Neural crest cell (in vitro differentiated cells): ENCODE measurements at places on chromosomes 6 and 20.
A peak's percentile ranks its signal among the peaks of the same experiment; 100 is the strongest.

DNA sequence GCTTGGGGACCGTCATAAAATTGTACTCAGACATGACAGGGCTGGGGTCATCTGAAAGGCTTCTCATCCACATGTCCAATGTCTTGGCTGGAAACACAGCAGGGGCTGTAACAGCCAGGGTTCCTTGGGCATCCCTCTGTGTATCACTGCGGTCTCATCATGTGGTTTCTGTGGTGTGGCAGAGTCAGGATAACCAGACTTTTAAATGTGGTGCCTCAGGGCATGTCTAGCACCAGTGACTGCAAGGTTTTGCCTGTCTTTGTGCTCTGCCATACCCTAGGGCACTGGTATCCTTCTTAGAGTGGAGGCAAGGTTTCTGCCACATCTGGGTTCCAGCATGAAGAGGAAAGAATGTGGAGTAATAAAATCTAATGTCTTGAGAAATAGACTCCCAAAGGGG is 124.2 kb downstream of the PLEKHG1 start:
- no peaks in the 10 kb centered on the region for H3K27me3 ChIP-seq
- H3K4me3 ChIP-seq, result peak overlapping the region; percentile 28
- no peak for DNase-seq
- peaks cover 57% of the 10 kb centered on the region for H3K4me1 ChIP-seq

DNA sequence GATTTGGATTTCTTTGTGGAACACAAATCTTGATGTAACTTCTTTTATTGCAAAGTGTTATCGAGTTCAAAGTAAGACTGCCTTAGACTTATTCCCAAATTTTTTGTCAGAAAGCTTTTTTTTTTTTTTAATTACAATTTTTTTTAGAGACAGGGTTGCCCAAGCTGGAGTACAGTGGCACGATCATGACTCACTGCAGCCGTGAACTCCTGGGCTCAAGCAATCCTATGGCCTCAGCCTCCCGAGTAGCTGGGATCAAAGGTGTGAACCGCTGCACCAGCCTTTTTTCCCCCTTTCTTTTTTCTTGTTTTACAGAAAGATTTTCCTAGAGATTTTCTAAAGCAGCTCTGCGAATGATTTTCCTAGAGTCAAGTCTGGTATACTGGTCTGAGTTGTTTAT is 2.8 kb downstream of the RIOK1 start:
- DNase-seq, result no peak
- no peaks in the 10 kb centered on the region for H3K27me3 ChIP-seq
- peaks cover 5% of the 10 kb centered on the region for H3K36me3 ChIP-seq
- peak overlapping the region; percentile 59 for H3K4me3 ChIP-seq
- peaks cover 41% of the 10 kb centered on the region for H3K4me1 ChIP-seq
- no peak overlapping the region for H3K27ac ChIP-seq

DNA sequence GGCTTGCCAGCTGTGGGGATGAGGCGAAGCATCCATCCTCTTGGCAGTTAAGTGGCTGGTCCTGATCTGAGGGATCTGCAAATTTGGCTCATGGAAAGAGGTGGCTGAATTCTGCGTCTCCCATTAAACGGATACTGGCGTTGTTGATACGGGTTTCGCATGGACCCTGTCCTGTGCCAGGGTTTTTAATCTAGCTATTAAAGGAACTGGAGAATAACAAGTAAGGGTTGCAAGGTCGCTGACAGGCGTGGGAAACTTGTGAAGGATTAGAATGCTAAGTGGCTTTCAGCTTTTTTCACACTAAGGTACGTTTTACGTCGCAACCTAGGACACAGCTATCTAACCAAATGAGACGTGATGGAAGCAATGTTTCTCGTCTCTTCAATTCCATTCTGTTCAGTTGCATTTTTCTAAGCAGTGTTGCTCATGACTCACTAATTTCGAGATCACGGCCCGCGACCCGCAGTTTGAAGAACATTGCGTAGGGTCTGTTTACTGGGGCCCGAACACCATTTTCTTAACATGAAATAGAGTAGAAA is 852 bp downstream of the GMNN start:
- peak overlapping the region; percentile 93 for H3K27ac ChIP-seq
- H3K4me1 ChIP-seq, result peaks cover 50% of the 10 kb centered on the region
- DNase-seq, result no peak
- H3K36me3 ChIP-seq, result peaks cover 7% of the 10 kb centered on the region
- H3K4me3 ChIP-seq, result peak overlapping the region; percentile 100
- H3K27me3 ChIP-seq, result no peaks in the 10 kb centered on the region

GRCh38 chr6:35668096-35668495 is 20.6 kb downstream of the FKBP5 start:
- no peaks in the 10 kb centered on the region for H3K36me3 ChIP-seq
- no peak overlapping the region for H3K4me3 ChIP-seq
- H3K27me3 ChIP-seq, result no peaks in the 10 kb centered on the region
- H3K4me1 ChIP-seq, result peaks cover 11% of the 10 kb centered on the region
- H3K27ac ChIP-seq, result peak overlapping the region; percentile 85
- no peak for DNase-seq

- H3K36me3 ChIP-seq, result no peaks in the 10 kb centered on the region
- no peak for DNase-seq
- H3K4me1 ChIP-seq, result no peaks in the 10 kb centered on the region
- no peaks in the 10 kb centered on the region for H3K27me3 ChIP-seq
- H3K4me3 ChIP-seq, result no peak overlapping the region
- H3K27ac ChIP-seq, result no peak overlapping the region
Observed at GRCh38 chr6:111230351-111231089, 143.2 kb downstream of the SLC16A10 start.

DNA sequence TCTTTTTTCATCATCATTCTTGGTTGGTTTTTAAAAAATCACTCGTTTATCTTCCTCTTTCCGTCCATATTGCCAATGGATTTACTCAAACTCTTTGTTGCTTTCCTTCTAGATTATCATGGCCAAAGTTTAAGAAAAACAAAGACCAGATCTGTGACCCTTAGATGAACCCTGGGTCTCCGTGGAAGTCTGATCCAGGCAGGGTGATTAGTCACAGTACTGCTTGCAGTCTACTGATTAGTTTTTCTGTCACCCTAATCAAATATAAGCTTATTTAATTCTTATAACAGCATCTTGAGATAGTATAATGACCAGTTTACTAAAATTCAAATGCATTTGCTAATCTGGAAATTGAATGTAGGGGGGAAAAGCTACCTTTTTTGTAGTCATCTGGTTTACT is 6.0 kb upstream of the SMIM28 start:
- peaks cover 2% of the 10 kb centered on the region for H3K36me3 ChIP-seq
- peaks cover 10% of the 10 kb centered on the region for H3K4me1 ChIP-seq
- no peak for DNase-seq
- H3K27me3 ChIP-seq, result no peaks in the 10 kb centered on the region
- no peak overlapping the region for H3K4me3 ChIP-seq

DNA sequence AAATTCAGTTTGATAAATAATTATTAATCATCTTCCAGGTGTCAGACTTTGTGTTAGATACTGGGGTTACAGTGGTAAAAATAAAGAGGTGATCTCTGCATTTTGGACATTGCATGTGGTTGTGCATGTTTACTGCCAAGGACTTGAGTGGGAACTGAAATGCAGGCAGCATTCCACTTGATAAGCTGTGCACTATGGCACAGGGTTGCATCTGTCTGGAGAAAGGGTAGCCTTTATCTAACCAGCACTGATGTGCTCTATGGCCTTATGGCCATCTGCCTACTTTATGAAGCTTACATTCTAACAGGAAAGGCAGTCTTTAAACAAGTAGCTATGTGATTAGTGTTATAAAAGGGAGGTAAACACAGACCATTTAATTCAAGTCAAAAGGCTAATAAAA is 53.0 kb upstream of the MLIP start:
- no peaks in the 10 kb centered on the region for H3K36me3 ChIP-seq
- no peak overlapping the region for H3K4me3 ChIP-seq
- H3K27ac ChIP-seq, result no peak overlapping the region
- DNase-seq, result no peak

DNA sequence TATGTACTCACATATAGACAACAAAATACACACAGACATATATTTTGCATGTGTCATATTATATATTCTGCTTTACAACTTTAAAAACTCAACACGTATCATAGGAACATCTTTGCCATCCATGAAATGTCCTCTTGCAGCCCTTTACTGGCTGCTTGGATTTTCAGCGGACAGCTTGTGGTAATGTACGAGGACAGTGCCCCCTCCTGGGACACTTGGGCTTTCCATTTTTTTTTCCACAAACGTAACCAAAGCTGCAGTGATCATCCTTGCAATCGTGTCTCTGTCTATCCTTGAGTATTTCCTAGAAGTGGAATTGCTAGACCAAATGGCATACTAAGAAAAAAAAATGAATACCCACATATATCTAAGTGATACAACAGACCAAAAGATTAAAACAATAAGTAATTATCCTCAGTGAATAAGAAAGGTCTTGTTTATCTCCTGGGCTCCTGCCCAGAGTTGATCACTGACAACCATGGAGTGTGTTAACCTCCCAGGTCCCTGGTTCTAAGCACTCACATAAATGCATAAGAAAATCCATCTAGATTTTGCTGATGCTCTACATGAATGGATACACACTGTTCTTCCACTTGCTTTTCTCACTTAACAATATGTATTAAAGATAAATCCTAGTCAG is 18.1 kb downstream of the BPI start:
- H3K4me3 ChIP-seq, result no peak overlapping the region
- H3K4me1 ChIP-seq, result no peaks in the 10 kb centered on the region
- peaks cover 13% of the 10 kb centered on the region for H3K27me3 ChIP-seq
- no peak overlapping the region for H3K27ac ChIP-seq
- no peaks in the 10 kb centered on the region for H3K36me3 ChIP-seq
- DNase-seq, result peak; percentile 52

DNA sequence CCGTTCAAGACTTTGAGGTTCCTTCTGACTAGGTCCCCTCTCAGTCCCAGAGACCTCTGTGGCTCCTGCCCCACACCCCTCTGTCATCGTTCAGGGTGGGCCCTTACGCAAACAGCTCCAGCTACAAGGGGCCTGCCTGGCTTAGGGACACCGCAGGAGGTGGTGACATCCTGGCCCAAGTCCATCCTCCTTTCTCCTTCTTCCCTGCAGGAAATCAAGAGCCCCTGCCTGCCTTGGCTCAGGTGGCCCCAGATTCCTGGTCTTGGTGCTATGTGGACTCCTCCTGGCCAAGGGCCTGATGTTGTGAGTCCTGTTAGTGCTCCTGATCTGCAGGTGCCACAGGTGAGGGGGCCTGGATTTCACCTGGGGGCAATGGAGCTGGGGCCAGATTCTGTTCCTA is 8.1 kb downstream of the TREML4 start:
- no peak for DNase-seq
- H3K36me3 ChIP-seq, result no peaks in the 10 kb centered on the region
- no peak overlapping the region for H3K27ac ChIP-seq
- no peak overlapping the region for H3K4me3 ChIP-seq
- peaks cover 73% of the 10 kb centered on the region for H3K27me3 ChIP-seq
